Retina (tissue), 1 donor: ENCODE measurements at places on chromosomes 5 and 9.

DNA sequence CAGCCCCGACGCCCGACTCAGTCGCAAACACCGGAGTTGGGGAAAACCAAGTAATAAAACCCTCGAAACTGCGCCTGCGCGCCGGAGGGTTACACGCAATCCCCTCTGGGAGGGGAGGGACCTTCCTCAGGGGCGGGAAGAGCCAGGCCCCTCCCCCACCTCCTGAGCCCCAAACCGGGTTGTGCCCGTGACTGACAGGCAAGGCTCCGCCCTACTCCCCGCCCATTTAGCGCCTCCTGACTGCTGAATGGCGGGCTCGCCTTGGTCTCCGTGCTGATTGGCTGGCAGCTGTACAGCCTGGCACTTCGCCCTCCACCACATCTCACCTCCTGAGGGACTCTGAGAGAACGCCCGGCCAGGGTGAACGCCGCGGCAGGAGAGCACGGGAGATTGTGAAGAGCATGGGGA is at the start of gene PRDM9:
PRDM9 (plus strand) TSS at position 332 of the 408 bp plus-strand sequence. CDS start 1,425 bp downstream, outside the sequence.
- DNase-seq, result peak; percentile 5

DNA sequence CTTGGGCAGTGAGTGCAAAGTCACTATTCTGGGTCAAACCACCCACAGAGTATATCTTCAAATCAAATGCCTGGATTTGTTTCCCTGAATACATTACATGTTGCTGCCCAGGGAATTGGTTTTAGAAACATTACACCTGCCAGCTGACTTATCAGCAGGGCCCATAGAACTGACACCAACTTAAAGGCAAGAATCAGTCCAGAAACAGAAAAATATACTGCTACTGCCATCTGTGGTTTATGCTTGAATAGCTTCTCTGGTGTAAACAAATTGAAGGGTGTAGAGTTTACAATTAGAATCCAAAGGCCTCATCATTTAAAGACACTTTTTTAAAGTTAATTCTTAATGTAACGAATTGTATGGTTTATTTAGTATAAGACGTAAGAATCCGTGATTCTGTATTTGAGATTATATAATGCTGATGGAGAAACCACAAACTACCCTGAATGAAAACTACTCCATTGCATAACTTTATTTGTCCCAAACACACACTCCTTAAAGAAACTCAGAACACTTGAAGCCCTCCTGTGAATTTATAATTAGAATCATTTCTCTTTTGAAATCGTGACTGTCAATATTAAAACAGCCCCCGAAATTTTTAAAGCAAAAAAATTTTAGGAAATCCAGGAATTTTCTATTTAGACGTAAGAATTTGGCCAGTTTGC is 6.2 kb downstream of the NR6A1 start:
- DNase-seq, result no peak

DNA sequence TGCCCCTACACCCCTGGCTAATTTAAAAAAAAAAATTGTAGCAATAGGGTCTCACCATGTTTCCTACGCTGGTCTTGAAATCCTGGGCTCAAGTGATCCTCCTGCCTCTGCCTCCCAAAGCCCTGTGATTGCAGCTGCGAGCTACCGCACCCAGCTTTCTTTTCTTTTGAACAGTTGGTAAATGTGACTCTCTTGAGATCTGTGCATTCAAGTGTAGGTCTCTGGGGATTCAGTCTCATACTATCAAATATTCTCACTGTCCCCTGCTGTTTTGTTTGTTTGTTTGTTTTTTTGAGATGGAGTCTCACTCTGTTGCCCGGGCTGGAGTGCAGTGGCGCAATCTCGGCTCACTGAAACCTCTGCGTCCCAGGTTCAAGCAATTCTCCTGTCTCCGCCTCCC is 42.3 kb upstream of the CXXC5 start:
- no peak for DNase-seq

GRCh38 chr5:145350513-145350912 is 484.6 kb downstream of the PRELID2 start:
- no peak for DNase-seq

GRCh38 chr9:133918111-133918813 is 73.9 kb downstream of the VAV2 start:
- no peak for DNase-seq

GRCh38 chr5:64163746-64164145 is 1.9 kb upstream of the RNF180 start:
- no peak for DNase-seq

DNA sequence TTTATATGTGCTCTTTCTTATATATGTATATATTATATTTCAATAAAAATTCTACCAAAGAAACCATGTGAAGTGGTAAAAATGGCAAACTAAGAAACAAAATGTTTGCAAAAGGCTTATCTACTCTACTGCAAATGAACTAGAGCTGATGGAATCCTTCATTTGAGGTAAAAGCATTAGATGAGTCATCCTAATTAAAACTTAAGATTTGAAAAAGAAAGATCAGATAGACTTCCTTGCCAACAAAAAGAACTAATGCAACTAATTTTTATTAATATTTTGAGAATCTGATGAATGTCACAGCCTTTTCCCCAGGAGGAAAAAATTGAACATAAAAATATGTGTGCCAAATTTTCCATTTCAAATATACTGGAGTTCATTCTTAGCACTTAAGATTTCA is 84.1 kb upstream of the SLCO4C1 start:
- DNase-seq, result no peak

GRCh38 chr5:131541762-131542161 is 93.3 kb downstream of the RAPGEF6 start:
- no peak for DNase-seq

GRCh38 chr9:69136779-69137178 is 37.3 kb upstream of the TJP2 start:
- DNase-seq, result no peak

DNA sequence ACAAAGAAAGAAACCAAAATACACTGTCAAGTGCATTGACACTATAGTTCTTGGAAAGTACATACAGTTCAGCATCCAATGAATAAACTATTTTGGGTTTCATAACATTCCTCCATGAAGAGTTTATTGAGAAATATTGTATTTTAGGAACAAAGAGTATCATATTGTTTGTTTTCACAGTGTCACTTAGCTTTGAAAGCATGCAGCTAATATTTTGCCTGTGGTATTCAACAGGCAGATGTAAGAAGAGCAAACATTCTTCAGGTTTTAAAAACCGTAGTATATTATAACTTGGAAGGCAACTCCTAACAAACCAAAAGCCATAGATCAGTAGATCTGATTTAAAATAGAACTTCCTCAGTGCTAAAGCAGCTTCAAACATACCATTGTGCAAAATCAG is 4.5 kb downstream of the PRELID2 start:
- no peak for DNase-seq

GRCh38 chr5:42600441-42600840 is 156.2 kb upstream of the CCDC152 start:
- no peak for DNase-seq

DNA sequence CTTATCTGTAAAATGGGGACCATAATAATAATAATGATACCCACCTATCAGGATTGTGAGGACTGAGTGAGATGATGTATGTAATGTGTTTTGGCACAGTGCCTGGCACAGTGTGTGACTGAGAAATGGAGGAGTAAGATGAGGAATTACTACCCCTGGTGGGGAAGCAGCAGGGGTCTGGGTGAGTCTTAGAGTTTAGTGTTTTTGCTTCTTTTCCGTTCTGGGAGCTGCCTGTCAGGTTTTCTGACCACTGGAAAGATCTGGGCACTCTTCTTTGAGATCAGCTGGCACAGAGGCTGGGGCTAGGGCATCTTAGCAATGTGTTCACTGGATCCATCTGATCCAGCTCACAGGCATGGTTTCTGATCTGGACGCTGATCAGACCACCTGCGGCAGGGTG is 8.5 kb downstream of the LCP2 start:
- DNase-seq, result no peak

DNA sequence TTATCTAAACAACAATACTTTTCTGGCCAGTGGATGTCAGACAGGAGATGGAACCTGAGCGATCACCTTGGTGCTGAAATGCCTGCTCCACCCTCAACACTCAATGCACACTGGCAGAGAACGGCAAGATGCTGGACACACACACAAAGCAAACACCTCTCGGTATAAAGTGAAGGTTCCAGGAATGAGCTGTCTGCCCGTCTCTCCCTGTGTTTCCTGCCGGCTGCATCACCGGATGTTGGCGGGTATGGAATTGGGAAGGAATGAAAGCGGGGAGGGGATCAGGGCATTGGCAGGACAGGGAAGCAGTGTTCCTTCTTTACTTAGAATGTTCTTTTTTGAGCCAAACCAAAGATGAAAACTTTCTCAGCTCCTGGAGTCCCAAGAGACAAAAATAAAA is 59.2 kb downstream of the MED10 start:
- DNase-seq, result no peak

- no peak for DNase-seq
These were observed 11.8 kb downstream of the SUB1 start for GRCh38 chr5:32597041-32597629.

DNA sequence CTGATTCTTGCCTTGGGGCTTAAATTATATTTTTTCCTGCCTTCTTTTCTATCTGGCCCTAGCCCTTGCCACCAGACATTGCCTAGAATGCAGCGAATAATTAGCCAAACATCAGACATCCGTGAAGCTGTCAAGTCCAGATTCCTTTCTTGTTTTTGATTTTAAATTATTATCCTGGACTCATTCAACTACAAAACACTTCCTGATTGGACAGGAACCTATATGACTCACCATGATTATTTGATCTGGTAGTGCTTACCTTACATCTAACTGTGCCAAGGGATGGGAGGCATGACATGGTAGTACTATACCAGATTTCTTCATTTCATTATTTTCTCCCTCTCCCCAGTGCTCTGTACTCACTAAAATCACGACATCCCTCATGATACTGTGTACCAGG is 829.6 kb downstream of the TLR4 start:
- no peak for DNase-seq

GRCh38 chr5:171599957-171600612 is 180.6 kb downstream of the FGF18 start:
- DNase-seq, result no peak

GRCh38 chr9:131138676-131139075 is 13.3 kb downstream of the NUP214 start:
- no peak for DNase-seq

DNA sequence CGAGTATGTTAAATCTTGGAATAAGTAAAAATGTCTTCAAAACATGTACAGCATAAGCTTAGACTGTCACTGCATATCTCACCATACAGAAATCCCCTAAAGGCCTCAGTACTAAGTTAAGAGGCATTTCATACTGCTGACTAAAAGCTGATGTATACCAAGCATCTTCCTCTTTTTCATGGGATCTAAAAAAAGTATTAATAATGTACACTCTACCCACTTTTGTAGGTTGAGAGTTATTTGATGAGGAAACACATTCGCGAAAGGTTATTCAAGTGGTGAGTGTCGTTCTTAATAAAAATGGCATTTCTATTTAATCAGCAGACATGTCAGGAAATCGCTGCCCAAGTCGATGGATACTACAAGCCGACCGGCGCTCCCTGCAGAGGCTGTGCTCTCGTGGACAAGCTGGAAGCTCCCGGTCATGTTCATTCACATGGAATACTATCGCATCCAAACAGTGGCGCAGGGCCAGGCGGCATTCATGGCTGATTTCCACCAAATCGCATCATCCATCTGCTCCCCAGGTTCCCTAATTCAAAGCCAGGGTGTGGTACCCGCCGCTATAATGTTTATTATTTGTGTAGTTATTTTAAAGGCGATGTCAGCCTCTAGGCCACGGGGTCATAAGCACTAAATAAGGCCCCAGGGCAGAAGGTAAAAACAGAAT is 724 bp downstream of the SGTB start:
- no peak for DNase-seq

GRCh38 chr5:74516211-74516636 is 124.3 kb downstream of the ENC1 start:
- peak; percentile 34 for DNase-seq
